Hematopoietic multipotent progenitor cell treated with erythropoietin and hydrocortisone succinate and interleukin-3 and kit ligand, for 8 days (in vitro differentiated cells): ENCODE measurements at places on chromosomes 12 and 14.

- DNase-seq: no peak
Measured at GRCh38 chr12:104997541-104997940, 11.4 kb downstream of the NOPCHAP1 start.

DNA sequence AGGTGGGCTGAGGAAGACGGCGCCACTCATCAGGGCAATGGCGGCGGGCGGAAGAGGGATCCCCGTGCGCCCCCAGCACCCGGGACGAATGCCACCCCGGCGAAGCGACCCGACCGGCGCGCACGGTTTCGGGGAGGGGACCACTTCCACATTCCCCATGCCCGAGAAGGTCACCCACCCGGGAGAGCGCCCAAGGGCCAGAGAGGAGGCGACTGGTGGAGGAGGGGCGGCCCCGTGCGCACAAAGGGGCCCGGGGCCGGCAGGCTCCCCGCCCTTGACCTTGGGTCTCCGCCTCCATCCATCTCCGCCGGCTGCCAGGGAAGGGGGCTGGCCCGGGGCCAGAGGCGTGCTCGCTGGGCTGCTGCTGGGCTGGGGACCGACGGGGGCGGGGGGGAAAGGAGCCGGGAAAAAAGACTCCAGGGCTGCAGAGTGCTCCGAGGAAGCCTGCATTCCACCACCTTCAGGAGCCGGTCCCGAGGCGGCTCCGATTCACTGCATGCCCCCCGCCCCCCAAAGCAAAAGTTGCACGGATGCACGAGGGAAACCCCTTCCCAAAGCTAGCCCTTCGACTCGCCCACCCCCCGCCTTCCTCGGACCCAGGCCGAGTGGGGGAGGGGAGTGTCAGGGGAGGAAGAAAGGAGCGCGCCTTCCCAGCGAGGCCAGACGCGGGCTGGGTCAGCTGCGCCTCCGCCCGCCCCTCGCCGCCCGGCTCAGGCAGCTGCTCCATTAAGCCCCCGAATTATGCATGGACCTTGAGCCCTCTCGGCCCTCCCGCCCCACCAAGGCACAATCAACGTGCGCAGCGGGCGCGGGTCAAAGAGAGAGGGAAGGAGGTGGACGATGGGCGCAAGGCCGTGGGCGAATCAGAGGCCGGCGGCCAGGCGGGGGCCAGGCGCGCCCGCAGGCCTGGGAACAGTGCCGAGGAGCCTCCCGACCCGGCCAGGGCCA is 26.2 kb downstream of the BCL11B start:
- DNase-seq: no peak

- no peak for DNase-seq
Measured at GRCh38 chr14:26709019-26709418, 111.2 kb upstream of the NOVA1 start.

GRCh38 chr12:76568130-76568529 is 8.6 kb upstream of the OSBPL8 start:
- no peak for DNase-seq

- DNase-seq: no peak
Measured at GRCh38 chr12:65045269-65045668, 75.8 kb downstream of the WIF1 start.

GRCh38 chr14:79356040-79356439 is 855.3 kb downstream of the DIO2 start:
- no peak for DNase-seq

DNA sequence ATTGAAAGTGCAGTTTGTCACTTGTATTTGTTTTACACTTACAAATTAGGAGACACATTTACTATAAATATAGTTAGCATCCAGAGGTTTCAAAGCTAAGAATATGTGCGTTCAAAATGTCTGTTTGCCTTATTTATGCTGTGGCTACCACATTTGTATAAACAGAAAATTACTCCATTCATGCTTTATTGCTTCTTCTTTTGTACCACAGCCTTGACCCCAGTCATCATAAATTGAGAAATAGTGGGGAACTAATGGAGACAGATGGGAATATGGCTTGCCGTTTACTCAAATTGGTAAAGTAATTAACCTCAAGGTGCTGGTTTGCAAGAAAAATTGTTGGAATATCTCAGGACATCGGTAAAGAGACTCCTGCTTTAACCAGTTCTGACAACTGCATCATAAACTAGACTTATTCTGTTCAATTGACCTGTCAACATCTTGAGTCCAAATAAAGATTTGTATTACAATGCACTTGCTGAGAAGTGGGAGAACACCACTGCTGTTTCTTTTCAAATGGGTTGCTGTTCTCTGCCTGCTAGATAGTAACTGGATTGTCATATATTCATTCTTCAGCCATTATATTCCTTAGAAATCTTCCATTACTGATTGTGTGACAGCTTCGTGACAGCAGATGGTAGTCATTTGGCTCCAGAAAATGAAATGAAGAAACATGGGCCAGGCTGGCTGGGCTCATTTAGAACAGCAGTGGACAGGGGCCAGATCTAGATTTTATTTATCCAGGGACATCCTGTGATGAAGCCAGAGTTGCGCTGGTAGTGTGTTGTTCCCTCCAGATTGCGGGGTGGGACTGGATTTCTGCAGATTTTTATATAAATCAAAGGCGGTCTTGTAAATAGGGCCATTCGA is 354.4 kb downstream of the EGLN3 start:
- DNase-seq: no peak

- DNase-seq: no peak
Measured at GRCh38 chr12:13386323-13387039, 190.0 kb downstream of the EMP1 start.

GRCh38 chr14:58562141-58562540 is 75.6 kb upstream of the DACT1 start:
- DNase-seq: no peak

- DNase-seq: no peak
Measured at GRCh38 chr12:120181991-120182631, 12.4 kb downstream of the GCN1 start.

- no peak for DNase-seq
Measured at GRCh38 chr14:73851000-73851399, 631 bp upstream of the PTGR2 start.

GRCh38 chr14:92938890-92939671 is 16.1 kb downstream of the CHGA start:
- DNase-seq: no peak

- DNase-seq: no peak
Measured at GRCh38 chr12:116454950-116455447, 104.2 kb upstream of the MAP1LC3B2 start.

- DNase-seq: no peak
Measured at GRCh38 chr14:101963052-101963451, 1.3 kb upstream of the DYNC1H1 start.
